Breast epithelium (tissue), 4 donors: ENCODE measurements at places on chromosomes 7 and 10.

GRCh38 chr7:51160990-51161615, 155.5 kb downstream of the COBL start:
- no peak for DNase-seq

DNA sequence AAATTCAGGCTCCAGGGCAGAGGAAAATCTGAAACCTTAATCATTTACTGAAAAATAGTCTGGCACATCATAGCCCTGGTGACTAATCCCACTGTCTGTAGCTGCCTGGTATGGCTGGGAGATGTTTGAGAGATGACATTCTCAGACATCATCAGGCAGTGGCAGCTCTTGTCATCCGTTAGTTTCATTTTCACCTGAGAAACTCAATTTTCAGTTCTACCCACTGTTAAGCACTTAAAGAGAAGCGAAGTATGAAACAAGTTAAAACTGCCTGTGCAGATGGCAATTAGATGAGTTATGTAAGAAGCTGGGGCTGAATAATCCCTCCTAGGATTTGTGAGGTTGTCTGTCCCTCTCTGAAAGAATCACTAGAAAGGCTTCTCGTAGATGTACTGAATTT, 150.2 kb downstream of the NSUN6 start:
- DNase-seq = no peak

DNA sequence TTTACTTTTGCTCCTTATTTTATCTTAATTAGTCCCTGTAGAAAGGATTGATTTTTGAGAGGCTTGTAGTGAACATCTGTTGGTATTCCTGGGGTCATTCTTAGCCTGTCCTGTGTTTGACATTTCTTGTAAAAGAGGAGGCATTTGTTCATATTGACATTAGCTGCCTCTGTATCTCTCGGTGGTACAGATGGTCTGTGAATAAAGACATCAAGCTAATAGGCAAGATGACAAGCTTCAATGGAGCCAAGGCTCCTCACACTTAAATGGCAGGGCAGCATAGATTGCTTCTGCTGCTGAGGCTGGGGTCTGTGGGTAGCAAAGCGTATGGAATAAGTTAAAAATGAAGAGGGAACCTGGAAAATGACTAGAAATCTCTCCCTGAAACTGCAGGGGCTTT, 687.6 kb downstream of the LRMDA start:
- no peak for DNase-seq

GRCh38 chr7:136117539-136117938, 140.4 kb upstream of the MTPN start:
- no peak for DNase-seq

DNA sequence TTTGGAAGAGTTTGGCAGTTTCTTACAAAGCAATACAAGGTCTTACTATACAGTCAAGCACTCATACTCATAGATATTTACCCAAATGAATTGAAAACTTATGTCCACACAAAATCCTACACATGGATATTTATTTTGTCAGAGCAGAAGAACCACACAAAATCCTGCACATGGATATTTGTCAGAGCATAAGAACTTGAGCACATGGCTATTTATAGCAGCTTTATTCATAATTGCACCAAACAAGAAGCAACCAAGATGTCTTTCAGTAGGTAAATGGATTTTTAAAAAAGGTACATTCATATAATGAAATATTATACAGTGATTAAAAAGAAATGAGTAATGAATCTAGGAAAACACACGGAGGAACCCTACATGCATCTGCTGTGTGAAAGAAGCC, 115.4 kb downstream of the BTAF1 start:
- DNase-seq = no peak

DNA sequence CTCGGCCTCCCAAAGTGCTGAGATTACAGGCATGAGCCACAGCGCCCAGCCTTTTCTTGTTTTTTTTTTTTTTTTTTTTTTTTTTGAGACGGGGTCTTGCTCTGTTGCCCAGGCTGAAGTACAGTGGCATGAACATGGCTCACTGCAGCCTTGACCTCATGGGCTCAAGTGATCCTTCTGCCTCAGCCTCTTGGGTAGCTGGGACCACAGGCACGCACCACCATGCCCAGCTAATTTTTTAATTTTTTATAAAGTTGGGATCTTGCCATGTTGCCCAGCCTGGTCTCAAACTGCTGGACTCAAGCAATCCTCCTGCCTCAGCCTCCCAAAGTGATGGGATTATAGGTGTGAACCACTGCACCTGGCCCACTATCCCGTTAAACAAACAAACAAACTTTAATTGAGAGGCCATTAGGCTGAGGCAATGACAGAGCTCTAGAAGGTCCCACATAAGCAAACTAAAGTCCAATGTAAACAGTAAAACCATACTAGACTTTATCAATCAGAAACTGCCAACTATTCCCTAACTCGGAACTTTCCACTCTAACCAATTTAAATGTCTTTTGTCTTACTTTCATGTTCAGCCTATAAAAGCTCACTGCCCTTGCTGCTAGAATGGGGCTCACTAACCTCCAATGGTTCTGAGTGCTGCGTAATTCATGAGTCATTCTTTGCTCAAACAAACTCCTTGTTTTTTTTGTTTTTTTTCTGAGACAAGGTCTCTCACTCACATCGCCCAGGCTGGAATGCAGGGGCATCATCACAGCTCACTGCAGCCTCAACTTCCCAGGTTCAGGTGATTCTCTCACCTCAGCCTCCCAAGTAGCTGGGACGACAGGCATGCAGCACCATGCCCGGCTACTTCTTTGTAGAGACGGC, 1.9 kb downstream of the DHX32 start:
- no peak for DNase-seq

GRCh38 chr10:17140386-17140761, 10.8 kb upstream of the CUBN start:
- DNase-seq = no peak

DNA sequence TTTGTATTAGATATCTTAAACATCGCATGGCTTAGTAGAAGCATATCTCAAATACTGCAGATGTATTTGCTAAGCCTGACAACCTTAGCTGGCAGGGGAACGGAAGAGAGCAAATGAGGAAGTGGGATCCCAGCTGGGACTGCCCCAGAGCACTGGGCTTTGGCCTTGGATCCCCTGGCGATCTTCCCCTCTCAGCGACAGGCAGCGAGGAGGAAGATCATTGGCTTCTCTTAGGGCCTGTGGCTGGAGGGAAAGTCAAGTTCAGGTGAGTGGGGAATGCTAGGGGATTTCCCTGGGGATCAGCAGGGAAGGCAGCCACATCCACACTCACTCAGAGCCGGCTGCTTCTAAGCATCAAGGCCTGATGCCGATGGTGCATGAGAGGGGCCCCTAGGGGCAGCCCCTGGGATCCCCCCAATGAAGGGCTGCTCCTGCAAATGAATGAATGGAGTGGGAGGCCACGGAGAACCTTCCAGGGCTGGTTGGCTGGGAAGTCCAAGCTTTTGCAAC, 42.0 kb downstream of the LYZL2 start:
- DNase-seq = no peak
